SK-N-MC (cell line): ENCODE measurements at places on chromosomes 12 and 14.

GRCh38 chr12:130976171-130976720 lies 22.5 kb downstream of the ADGRD1 start:
- DNase-seq = no peak

DNA sequence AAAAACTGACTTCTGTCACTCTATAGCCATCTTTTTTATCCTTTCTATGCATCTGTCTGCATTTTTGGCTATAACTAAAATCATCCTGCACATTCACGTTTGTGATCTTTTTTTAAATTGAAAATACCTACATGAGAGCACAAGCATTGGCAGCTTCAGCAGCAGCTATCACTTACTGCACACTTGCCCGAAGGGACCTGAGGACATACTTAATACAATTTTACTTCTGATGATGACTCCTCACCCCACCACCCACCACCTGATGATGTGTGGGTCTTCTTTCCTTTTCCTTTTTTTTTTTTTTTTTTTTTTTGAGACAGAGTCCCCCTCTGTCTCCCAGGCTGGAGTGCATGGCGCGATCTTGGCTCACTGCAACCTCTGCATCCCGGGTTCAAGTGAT lies 160.3 kb downstream of the PRKCH start:
- no peak for DNase-seq

DNA sequence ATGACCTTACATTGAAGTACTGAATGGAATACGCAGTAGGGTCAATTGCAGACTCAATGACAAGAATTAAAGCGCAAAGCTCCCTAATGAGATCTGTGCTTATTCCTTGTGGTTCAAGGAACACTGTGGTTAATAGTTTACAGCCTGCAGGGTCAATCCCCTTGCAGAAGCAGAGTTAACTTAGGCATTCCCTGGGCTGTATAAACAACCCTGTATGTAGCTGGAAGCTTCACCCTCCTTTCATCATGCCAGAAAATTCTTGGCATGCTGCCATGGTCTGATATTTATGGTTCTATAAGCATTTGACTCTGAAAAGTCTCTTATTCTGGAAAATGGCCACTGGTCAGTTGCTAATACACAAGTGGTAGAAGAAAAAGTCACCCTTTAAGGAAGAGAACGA lies 227.7 kb downstream of the NOVA1 start:
- DNase-seq = no peak

DNA sequence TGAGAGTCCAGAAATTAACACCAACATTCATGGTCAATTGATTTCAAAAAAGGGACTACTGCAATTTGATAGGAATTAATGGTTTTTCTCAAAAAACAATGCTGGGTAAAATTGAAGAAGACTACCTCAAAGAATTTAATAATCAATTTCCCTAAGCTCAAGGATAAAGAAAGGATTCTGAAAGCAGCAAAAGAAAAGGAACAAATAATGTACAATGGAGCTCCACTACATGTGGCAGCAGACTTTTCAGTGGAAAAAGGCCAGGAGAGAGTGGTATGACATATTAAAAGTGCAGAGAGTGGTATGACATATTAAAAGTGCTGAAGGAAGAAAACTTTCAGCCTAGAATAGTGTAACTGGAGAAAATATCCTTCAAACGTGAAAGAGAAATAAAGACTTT lies 15.6 kb upstream of the TAS2R43 start:
- no peak for DNase-seq

- no peak for DNase-seq
Observed at GRCh38 chr12:122080149-122081082, 1.9 kb downstream of the MLXIP start.

GRCh38 chr12:63319936-63320633 lies 169.1 kb upstream of the AVPR1A start:
- DNase-seq = no peak
